Stimulated activated CD4-positive, alpha-beta T cell treated with anti-CD3 and anti-CD28 coated beads, Interleukin-1b, Interleukin-23, amount 100 ng/mL, for 24 hours (primary cell): ENCODE measurements at places on chromosomes 5 and 9.

- DNase-seq: no peak
Measured at GRCh38 chr5:43078956-43079355, 38.8 kb upstream of the ANXA2R start.

- no peak for DNase-seq
Measured at GRCh38 chr9:4514252-4515128, 24.2 kb downstream of the SLC1A1 start.

- no peak for DNase-seq
Measured at GRCh38 chr5:152151940-152152339, 227.3 kb upstream of the GLRA1 start.

- DNase-seq: no peak
Measured at GRCh38 chr9:36082931-36083330, 46.2 kb downstream of the RECK start.

GRCh38 chr5:56941981-56942380 is 9.9 kb downstream of the MIER3 start:
- DNase-seq: no peak

GRCh38 chr9:130305381-130305780 is 39.8 kb downstream of the HMCN2 start:
- no peak for DNase-seq

DNA sequence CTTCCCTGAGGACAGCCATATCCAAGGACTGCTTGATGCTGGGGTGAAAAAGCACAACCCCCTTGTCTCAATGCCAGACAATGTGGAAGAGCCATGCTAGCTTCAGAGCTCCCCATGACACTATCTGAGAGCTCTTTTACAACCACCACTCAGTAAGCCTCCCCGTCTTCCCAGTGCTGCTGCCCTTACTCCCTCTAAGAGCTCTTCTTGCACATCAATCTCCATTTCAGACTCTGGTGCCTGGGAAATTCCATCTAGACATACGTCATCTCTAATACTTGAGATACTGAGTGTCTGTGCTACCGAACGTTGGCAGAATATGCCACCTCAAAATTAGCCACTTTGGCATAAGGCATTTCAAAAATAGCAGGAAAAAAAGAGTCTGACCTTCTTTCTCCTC is 94.5 kb downstream of the EDIL3 start:
- DNase-seq: no peak

DNA sequence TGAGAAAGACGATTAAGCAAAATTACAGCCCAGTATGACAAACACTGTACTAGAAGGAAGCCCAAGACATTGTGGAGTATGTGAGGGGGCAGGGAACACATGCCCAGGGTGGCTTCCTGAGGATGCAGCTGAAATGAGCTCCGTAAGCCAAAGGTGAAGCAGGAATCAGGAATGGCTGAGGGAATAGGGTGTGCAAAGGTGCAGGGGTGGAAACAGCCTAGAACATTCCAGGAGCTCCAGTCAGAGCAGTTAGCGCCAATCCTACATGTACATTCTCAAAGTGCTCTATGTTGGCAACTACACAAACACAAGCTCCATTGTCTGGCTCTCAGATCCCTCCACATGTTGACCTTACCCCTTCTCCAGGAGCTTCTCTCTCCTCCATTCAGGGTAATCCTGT is 257.9 kb downstream of the MAN2A1 start:
- DNase-seq: no peak

- no peak for DNase-seq
Measured at GRCh38 chr5:163551156-163551555, 45.7 kb downstream of the MAT2B start.

DNA sequence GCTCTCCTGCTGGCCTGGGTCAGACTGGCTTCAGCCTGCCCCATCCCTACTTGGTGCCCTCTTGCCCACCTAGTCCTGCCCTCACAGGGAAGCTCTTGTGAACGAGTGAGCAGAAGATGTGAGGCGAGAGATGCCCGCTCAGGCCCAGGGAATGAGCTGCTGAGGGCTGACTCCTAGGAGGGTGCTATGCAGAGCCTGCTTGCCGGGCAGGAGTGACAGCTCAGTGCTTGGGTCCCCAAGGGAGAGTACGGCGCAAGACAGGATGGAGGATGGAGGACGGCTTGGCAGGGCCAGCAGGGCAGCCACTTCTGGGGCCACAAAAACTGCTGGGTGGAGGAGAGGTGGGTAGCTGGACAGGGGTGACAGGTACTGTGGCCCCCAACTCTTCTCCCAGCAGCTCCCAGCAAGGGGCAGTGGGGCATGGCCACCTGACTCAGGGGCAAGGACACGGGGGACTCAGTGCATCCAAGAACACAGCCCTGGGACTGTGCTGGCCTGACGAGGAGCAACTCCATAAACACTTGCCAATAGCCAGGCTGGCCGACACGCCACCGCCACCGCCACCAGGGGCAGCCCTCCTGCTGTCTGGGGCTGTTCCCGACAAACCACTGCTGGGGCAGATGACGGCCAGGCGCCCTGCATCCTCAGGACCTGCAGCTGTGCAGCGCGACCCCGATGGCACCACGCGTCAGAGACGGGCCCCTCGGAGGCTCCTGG is 55.6 kb upstream of the UBAC1 start:
- DNase-seq: no peak

DNA sequence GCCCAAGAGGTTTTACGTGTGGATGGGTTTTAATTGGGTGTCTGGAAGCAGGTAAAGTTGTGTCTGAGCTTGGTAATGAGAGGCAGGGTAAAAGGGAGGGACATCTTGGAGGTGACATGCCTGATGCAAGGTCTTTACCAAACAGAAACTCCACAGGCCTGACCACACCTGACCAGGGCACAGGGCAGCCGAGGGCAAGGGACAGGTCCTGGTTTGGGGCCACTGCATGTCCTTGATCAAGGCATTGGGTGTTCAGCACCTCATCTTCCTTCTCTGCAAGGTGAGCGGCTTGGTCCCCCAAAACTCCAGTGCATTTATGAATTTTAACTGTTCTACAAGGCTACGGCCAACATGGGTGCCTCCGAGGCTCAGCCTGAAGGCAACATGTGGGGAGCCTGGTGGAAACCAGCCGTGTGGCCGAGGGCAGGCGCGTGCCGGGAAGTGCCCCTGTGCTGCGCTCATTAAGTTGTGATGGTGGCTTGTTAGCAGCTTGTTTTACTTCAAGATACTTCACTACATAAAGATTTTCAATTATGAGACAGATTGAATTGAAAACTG is 30.7 kb upstream of the LPCAT1 start:
- DNase-seq: no peak

GRCh38 chr5:65390208-65390607 is 91.5 kb downstream of the ADAMTS6 start:
- DNase-seq: no peak

DNA sequence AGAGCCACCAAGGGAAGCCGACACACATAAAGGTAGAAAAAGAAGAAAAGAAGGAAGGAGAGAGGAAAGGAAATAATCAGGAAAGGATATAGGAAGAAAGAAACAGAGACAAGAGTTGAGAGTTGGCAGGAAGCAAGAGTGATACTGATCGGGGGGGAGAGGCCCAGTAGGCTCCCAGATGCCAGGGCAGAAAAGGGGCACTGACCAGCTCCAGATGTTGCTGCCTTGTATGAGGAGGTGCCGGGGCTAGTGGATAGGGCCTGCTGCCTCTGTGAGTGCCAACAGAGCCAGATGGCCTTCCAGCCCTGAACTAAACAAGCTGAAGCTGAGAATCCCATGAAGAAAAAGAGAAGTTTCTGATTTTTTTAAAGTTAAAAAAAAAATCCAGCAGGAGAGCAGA is 82.0 kb upstream of the TRIM32 start:
- no peak for DNase-seq

- DNase-seq: no peak
Measured at GRCh38 chr5:60339691-60340201, 360.2 kb downstream of the DEPDC1B start.

- no peak for DNase-seq
Measured at GRCh38 chr5:116032094-116032517, at the start of gene ARL14EPL. Gene ARL14EPL (plus strand): TSS chr5:116032472. CDS start chr5:116051466, 18,994 bp downstream.

GRCh38 chr5:117829646-117830045 is 1158.7 kb downstream of the DTWD2 start:
- no peak for DNase-seq

- no peak for DNase-seq
Measured at GRCh38 chr9:123631862-123632261, 275.9 kb downstream of the CRB2 start.

- DNase-seq: no peak
Measured at GRCh38 chr9:124574534-124575375, 67.6 kb upstream of the NR5A1 start.

- DNase-seq: no peak
Measured at GRCh38 chr5:180718810-180719453, 20.9 kb downstream of the OR2Y1 start.

GRCh38 chr5:36152324-36153297 is 700 bp downstream of the SKP2 start:
- DNase-seq: no peak

DNA sequence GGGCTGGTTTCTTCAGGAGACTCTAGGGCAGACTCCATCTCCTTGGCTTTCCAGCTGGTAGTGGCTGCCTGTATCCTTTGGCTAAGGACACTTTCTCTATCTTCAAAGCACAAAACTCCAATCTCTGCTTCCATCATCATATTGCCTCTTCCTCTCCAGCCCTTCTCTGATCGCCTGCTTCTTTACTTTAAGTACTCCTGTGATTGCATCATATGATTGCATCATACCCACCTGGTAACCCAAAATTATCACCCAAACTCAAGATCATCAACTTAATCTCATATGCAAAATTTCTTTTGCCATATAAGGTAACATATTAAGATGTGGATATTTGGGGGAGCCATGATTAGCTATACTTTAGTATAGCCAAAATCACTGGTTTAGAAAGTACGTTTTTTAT is 1092.6 kb upstream of the CDH6 start:
- DNase-seq: no peak
